ENCODE measurements at places on chromosomes 2 and 18.

- DNase-seq, result no peak
Observed at GRCh38 chr2:3422161-3422779, 42.8 kb downstream of the TRAPPC12 start.

GRCh38 chr18:48230467-48231113, 178.6 kb downstream of the ZBTB7C start:
- DNase-seq, result peak; percentile 7

DNA sequence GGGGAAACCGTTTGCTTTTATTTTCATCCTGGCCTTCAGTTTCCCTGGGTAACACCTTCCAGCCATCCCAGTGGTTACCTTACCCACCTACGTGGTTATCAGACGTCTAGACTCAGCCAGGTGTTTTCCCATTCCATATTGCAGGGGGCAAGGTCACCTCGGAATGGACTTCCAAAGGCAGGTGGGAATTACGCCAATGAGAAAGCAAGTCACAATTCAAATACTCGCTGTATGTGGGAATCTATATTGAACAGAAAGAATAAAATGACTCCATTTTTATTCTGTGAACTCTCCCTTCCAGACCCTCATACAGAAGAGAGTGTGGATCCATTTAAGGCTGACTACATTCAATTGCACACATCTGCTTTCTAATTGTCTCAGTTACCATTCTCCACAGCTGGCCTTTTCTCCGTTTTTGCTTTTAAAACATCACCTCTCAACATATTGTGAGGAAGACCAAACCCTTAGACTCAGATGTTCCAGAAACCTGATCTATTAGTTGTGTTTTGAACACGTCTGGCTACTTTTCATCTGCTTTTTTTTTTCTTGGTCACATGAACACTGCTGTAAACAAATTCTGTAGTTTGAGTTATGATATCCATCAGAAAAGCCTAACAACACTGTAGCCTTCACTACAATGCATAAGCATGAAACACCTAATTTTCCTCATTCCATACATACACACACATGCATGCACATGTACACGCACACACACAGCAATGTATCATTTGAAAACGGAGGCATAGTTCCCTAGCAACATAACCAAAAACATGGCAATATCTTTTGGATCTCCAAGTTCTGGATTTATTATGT, 59.8 kb downstream of the BCL2 start:
- no peak for DNase-seq

- DNase-seq, result no peak
Observed at GRCh38 chr2:200618590-200619021, 32.8 kb downstream of the AOX1 start.

GRCh38 chr18:24703316-24703715, 242.9 kb downstream of the HRH4 start:
- no peak for DNase-seq

GRCh38 chr2:181348107-181348837, 108.9 kb upstream of the ITGA4 start:
- DNase-seq, result no peak

DNA sequence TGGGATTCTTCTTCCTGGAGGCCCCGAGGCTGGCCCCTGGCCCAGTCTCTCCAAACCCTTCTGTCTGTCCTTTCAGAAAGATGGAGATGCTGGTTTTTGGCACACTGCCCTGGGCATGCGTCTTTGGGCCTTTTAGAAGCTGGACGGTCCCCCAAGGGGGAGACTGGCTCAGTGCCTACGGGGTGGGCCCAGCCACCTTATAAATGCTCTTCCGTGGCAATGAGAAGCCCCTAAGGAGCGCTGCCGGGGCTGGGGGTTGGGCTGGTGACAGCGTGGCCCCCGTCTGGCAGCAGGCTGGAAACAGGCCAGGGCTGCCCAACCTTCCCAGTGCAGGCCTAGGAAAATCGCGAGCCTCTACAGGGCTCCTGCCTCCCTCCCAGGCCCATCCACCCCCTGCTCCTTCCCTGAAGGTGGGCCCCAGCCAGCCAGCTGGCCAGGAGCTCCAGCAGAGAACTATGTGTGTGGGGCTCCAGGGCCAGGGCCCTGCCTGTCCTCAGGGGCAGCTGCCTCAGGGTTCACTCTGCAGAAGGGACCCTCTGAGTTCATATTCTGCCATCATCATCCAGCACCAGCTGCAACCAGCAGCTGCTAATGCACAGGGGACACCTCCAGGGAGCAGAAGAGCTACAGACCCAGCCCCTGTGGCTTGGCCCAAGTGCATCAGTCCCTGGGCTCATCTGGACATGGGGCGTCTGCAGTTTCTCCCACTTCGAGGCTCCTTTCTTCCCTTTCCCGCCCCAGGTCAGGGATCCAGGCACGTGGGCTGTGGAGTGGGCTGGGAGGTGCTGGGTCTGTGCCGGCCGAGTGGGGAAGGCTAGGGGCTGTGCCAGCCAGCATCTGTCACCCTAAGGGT, 107.6 kb upstream of the OTOS start:
- DNase-seq, result no peak
